SJSA1 (cell line): ENCODE measurements at places on chromosomes 7 and 10. TPM values are rescaled to one million over a fixed set of nuclear protein-coding genes. Genes with fewer than 3 reads are reported as not detected.

The MYO1G gene
- total RNA-seq = 0.11 TPM in 1 of 2 replicates, not detected in the other

The FOXI2 gene
- not detected in 2 replicates for total RNA-seq

The LRRC17 gene
- total RNA-seq = 8.3 and 10.9 TPM in 2 replicates

DNA sequence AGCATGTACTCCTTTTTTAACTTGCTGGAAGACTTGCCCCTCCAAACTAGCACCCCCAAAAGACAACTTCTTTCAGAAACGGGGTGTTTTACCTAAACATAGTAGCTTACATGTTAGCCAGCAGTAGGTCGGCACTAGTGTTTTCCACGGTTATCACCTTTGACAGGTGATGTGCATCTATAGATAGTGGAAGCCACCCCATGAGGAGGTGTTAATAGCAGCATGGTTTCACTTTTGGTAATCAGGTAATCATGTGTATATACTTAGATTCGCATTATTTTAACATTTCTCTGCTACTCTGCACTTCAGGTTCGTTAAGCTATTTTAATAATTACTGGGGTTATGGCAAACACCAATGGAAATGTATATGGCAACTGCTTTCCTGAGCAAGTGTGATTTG lies 17.6 kb downstream of the SRI start:
- no peaks in the 10 kb centered on the region for H3K27me3 ChIP-seq
- H3K36me3 ChIP-seq = peaks cover 30% of the 10 kb centered on the region
- DNase-seq = no peak
- H3K4me3 ChIP-seq = no peak overlapping the region
- H3K4me1 ChIP-seq = no peaks in the 10 kb centered on the region
- no peak overlapping the region for H3K27ac ChIP-seq

GRCh38 chr10:1872151-1872726 lies 134.9 kb upstream of the ADARB2 start:
- DNase-seq = no peak
- no peak overlapping the region for H3K27ac ChIP-seq

- H3K27me3 ChIP-seq = no peaks in the 10 kb centered on the region
- no peaks in the 10 kb centered on the region for H3K36me3 ChIP-seq
- no peak overlapping the region for H3K4me3 ChIP-seq
- H3K4me1 ChIP-seq = no peaks in the 10 kb centered on the region
Observed at GRCh38 chr7:50160206-50160605, 67.2 kb upstream of the ZPBP start.

DNA sequence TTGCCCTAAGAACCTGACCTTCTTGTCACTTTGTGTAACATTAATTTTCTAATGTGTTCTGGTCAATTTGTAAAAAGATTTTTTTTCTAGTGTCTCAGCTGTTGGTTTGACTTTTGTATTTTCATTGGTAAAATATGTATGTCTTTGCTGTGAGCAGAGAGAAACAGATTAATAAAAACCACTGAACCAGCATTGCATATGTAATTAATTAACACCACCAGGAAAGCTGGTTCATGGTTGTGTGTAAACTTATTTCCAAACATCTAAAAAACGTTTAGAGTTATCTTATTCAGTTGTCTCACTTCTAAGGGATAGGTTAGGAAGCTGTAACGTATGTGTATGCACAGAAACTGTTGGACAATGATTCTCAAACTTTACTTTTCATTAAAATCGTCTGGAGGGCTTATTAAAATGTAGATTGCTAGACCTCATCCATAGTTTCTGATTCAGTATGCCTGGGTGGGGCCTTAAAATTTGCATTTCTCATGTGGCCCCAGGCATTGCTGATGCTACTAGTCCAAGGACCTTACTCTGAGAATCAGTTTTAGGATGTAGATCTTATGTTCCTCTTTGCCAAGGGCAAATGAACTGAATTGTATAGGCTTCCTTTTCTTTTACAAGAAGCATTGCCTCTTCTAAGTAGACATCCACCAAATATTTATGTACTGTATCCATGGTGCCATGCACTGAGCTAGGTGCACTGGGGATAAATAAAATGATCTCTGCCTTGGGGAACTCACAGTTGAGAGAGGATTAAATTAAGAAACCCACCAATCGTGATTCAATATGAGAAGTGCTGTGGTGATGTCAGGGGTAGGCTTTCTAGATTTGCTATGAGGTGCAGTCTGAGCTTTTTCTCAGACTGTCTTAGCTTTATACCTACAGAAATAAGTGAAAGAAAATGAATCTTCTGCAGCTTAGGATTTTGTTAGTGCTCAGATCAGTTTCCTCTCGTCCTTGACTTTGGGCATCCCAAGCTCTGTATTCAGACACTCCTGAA lies 98.7 kb downstream of the AUTS2 start:
- H3K27ac ChIP-seq = no peak overlapping the region
- no peaks in the 10 kb centered on the region for H3K4me1 ChIP-seq
- H3K4me3 ChIP-seq = no peak overlapping the region

DNA sequence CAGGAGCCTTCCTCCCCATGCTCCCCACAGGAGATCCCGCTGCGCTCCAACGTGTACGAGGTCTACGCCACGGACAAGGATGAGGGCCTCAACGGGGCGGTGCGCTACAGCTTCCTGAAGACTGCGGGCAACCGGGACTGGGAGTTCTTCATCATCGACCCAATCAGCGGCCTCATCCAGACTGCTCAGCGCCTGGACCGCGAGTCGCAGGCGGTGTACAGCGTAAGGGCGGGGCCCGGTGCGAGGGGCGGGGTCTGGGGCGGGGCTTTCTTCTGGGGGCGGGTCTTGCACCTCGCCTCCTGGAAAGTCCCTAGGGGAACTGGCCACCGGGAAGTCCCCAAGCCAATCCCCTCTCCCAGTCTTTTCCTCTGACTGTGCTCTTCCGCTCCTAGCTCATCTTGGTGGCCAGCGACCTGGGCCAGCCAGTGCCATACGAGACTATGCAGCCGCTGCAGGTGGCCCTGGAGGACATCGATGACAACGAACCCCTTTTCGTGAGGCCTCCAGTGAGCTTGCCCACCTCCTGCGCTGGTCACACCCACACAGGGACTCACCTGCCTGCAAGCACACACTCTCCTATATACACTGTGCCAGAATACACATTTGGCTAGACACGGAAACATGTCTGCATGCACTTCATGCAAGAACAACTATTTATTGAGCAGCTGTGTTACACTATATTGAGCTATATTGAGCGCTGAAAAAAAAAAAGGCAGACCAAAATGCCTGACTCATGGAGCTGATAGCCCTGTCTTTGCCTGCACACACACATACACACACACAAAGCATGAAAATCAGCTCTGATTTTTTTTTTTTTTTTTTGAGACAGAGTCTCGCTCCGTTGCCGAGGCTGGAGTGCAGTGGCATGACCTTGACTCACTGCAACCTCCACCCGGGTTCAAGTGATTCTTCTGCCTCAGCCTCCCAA lies 32.7 kb upstream of the VSIR start:
- no peaks in the 10 kb centered on the region for H3K27me3 ChIP-seq
- DNase-seq = no peak
- no peaks in the 10 kb centered on the region for H3K4me1 ChIP-seq
- H3K27ac ChIP-seq = no peak overlapping the region
- no peak overlapping the region for H3K4me3 ChIP-seq
